Heart right ventricle (tissue), 16 donors: ENCODE measurements at places on chromosomes 12 and 14. TPM values are rescaled to one million over a fixed set of nuclear protein-coding genes. Genes with fewer than 3 reads are reported as not detected.

GRCh38 chr12:52531566-52532300, 11.5 kb upstream of the KRT5 start:
- no peak for DNase-seq

- DNase-seq, result peak; percentile 7
Measured at GRCh38 chr14:70555890-70556289, 21.1 kb upstream of the ADAM20 start.

Gene FOXG1
- total RNA-seq, result not detected

Gene PSMC6
- total RNA-seq, result 92.6 TPM

DNA sequence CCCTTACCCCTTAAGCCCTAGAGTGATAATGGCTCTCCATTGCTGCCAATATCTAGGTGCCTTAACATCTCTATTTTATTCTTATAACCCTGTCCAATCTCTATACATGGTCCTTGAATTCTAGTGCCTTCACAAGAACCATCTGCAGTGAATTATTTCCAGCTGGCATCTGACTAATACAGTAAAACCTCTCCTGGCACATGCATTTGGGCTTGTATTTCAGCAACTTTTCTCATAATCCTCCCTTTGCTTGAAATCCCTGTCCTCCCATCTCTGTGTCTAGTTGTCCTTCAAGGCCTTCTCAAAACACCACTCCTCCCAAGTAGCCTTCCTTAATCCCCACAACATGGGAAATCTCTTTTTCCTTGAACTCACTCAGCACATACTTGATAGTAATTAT, 14.2 kb upstream of the HMGA2 start:
- DNase-seq, result no peak

DNA sequence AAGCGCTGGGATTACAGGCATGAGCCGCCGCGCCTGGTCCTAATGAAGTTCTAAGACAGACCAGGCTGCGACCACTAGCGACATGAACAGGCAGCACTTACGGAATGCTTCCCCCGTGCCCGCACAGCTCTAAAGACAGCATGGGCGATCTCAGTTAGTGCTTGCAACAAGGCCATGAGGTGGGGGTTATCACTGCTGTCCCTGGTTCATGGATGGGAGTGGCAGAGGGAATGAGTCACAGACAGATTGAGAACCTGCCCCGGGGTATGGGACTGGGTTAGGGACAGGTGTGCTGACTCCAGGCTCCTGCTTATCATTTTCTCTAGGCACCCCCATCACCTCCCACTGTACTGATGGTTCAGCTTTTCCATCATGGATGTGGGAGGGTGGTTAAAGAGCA, 160.9 kb downstream of the VRK1 start:
- DNase-seq, result no peak

Gene EIF2B1
- total RNA-seq, result 30.9 TPM

Gene EEF1AKMT3
- 1.6 TPM for total RNA-seq

DNA sequence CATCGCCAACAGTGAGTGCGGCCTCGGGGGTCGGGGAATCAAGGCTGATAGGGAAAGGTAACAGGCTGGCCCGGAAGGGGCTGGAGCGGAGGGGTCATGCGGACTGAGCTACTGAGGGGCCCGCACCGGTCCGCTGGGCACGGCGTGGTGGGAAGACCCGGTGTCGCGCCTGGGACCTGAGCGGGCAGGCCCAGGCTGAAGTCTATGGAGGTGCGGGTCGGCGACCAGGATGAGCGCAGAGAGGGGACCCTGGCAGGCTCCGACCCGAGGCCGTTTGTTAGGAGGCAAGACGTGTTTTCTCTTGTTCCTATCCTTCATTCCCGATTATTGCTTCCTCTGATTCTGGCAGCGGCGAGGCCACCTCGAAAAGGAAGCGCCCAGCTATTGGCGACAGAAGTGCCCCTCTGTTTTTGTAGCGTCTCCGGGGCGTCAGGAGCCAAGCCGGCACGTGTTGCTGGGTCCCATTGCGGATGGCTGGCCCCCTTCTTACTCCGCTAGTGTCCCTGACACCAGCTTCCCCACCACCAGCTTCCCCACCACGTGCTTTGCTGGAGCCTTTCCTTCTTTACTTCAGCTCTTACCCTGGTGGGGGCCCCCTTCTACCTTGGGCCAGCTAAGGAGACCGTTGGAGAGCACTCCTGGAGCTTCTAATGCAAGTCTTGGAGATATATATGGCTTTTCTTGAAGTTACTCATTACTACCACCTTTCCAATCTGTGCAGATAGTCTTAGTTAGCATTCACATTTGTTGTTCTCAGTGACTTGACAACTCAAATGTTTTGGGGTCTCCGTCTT, 653 bp downstream of the PA2G4 start:
- no peak for DNase-seq

Gene EML1
- 42.2 TPM for total RNA-seq

- no peak for DNase-seq
Measured at GRCh38 chr12:532908-533565, 73.3 kb downstream of the B4GALNT3 start.

DNA sequence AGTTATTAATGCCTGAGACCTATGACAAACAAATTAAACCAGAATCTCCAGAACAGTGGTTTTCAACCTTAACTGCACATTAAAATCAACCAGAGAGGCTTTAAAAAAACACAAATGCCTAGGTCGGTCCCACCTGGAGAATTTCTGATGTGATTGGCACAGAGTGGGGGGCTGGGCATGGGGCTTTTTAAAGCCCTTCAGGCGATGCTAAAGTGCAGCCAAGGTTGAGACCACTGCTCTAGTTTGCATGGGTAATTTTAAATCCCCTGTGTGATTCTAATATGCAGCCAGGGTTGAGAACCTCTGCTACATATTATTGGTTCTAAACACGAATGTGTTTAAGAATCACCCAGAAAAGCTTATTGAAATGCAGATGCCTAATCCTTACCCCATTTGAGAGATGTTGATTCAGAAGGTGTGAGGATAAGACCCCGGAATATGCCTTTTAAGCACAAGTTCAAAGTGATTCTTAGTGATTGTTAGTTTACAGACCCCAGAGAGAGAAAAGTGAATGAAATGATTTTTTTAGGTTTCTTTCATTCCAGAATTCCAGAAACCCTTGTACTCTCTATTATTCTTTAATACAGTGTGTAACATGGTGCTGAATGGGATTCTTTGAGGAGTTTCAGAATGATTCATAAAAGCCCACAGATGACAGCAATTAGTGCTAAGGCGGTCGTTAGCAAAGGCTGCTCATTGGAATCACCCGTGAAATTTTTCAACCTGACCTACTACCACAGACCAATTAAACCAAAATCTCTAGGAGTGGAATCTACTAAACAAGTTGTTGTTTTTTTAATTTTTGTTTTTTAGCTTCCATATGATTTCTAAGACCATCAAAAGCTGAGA, 44.9 kb downstream of the LIN7A start:
- DNase-seq, result no peak

- no peak for DNase-seq
Measured at GRCh38 chr12:89390802-89391673, 38.7 kb upstream of the DUSP6 start.

- no peak for DNase-seq
Measured at GRCh38 chr14:52806115-52806514, 14.7 kb upstream of the GNPNAT1 start.
